NCI-H1694 treated with DMSO at 0.1 percent for 48 hours (cell line): ENCODE measurements at places on chromosomes 16 and 17.
A peak's percentile ranks its signal among the peaks of the same experiment; 100 is the strongest.

DNA sequence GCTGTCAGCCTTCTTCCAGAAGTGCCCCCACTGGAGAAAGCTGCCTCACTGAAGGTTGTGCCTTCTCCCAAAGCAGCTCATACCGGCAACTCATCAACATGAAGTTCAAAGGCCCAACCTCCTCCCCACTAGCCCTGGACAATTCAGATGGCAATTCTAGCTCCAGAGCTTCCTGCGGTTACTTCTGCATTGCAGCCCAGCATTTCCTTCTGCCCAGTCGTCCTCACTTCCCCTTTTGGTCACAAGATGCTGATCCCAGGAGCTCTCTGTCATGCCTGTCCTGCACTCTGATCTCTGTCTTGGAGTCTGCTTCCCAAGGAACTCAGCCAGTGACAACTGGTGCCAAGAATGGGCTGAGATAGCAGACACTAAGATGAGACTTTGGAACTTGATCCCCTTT, 178.2 kb upstream of the SOX9 start:
- DNase-seq, result no peak

DNA sequence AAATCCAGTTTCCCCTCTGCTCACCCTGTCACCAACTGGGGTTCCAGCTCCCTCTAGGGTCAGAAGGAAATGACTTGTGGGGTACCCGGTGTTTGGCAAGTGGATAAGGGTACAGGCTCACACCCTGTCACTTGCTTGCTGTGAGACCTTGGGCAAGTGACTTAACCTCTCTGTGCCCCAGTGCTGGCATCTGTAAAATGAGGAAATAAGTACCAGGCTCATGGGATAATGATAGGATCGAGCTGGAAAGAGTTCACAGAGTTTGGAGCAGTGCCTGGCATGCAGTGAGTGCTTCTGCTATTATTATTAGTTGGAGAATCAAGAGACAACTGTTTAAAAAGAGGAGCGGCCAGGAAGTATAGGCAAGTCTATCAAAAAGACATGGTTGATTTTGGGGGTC, 53.7 kb upstream of the DLX4 start:
- DNase-seq, result no peak

DNA sequence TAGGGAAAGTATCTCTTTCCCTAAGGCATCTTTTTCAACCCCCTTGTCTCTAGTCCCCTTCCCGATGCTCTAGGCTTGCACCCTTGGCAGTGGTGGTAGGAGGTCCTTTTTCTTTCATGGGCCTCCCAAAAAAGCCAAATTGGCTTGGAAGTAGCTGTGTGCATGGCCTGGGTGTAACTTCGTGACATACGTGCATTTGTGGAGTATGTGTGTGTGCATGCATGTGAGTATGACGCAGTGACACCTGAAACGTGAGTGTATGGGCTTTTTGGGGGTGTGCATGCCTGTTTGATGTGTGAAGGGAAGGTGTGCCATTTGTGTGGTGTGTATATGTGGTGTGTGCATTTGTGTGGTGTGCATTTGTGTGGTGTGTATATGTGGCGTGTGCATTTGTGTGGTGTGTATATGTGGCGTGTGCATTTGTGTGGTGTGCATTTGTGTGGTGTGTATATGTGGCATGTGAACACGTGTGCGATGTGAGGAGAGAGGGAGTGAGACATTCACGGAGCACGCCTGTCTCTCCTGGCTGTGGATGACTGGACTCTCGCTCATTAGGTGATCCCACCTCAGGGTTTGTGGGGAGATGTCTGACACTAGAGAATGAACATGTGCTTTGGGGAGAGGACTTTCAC, 15.7 kb downstream of the IGFBP4 start:
- DNase-seq, result no peak

- DNase-seq, result peak; percentile 76
Measured at GRCh38 chr17:48002266-48002915, 31.5 kb downstream of the CDK5RAP3 start.

DNA sequence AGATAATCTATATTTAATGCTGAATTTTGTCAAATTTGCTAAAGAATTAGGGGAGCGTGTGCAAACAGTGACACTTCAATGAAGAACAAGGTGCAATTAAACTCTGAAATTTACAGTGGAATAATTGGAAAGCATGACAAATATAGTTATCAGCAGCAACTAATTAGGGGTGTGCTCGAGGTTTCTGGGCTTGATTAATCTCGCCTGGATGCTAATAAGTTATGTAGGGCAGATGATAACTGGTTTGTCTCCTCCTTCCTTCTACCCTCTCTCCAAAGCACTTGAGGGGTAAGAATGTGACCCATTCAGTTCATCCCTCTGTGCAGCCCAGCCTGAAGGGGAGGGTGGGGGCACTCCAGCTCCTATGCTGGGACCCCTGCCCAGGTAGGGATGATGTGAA, 21.9 kb downstream of the MRM1 start:
- no peak for DNase-seq

- DNase-seq, result peak; percentile 13
Measured at GRCh38 chr17:28950017-28950751, 1.1 kb downstream of the PHF12 start.

GRCh38 chr16:53131363-53132071, 76.7 kb downstream of the CHD9 start:
- no peak for DNase-seq

DNA sequence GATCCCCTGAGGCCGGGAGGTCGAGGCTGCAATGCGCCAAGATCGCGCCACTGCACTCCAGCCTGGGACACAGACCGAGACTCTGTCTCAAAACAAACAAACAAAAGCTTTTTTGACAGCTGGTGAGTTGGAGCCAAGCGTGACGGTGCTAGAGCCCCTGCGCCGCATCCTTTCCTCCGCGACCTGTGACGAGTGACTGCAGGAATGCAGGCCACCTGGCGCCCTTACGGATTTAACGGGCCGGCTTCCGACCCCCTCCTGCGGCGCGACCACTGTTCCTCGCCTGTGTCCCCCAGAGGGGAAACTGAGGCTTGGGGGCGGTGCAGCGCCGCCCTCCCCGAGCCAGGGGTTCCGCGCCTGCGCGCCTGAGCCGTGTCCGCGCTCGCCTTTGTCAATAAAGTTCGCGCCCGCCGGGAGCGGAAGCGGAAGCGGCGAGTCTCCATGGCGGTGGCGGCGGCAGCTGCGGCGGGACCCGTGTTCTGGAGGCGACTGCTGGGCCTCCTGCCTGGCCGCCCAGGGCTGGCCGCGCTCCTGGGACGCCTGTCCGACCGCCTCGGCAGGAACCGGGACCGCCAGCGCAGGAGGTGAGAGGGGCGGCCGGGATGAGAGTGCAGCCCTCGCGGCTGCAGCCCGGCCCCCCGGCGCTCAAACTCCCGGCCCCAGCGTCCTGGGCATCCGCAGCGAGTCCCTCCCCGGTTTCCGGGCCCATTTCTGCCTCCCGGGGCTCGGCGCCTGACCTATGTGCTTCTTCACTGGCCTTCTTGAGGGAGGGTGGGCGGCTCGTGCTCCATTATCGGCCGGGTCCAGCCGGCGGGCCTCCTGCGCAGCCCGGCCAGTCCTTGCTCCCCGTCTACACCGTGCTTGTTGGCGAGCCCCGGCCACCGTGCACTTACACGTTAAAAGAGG, at the start of gene PGS1:
TSS of gene PGS1 (plus strand) at position 425 of the 906 bp plus-strand sequence. CDS start at position 442, 17 bp downstream.
- peak; percentile 45 for DNase-seq

- DNase-seq, result no peak
Measured at GRCh38 chr16:57273359-57273758, 11.1 kb downstream of the PLLP start.
